ENCODE measurements at places on chromosomes 5 and 9.

GRCh38 chr5:150661086-150661485 lies at the start of gene MYOZ3:
Gene MYOZ3 (plus strand): TSS chr5:150661251. CDS start chr5:150662942, 1,691 bp downstream.
- no peak for DNase-seq

DNA sequence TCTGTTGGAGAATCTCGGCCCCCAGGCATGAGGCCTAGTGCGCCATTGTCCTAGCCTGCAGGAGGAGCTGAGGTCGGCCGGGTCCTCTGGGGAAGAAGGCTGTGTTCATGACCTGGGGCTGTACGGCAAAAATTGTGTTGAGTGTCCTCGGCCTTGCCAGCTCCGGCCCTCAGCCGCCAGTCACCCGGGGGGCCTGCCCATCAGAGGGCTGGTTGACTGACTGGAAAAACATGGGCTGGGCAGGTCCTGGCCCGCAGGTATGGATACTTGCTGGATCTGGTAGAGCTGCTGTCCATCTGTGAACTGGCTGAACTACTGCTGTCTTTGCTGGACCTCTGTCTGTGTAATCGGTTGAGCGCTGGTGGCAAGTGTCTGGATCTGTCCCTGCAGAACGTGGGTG lies 136.7 kb upstream of the GAS1 start:
- DNase-seq, result no peak

DNA sequence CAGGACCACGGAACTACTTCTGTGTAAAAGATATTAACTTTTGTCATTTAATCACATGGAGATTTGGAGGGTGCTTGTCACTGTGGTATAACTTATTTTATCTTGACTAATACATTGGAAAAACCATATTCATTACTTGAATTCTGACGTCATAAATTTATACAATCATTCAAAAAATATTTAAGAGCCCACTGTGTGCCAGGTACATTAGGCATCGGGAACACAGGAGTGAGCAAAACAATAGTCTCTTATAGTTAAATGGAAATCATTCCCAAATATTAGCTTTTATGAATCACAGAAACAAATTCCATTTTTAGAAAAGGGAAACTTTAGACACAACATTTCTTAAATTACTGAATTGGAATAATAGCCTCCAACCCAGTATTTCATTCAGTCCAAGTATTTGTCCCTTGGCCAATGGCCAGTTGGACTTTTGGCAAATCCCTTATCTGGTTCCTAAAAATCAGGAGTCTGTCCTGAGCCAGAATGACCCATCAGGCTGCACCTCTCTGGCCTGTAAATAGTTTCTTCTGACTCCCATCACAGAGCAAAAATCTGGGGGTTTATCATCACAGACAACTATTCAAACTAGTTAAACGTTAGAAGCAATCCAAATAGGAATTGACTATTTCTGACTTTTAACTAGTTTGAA lies 104.3 kb upstream of the FSTL4 start:
- DNase-seq, result no peak

DNA sequence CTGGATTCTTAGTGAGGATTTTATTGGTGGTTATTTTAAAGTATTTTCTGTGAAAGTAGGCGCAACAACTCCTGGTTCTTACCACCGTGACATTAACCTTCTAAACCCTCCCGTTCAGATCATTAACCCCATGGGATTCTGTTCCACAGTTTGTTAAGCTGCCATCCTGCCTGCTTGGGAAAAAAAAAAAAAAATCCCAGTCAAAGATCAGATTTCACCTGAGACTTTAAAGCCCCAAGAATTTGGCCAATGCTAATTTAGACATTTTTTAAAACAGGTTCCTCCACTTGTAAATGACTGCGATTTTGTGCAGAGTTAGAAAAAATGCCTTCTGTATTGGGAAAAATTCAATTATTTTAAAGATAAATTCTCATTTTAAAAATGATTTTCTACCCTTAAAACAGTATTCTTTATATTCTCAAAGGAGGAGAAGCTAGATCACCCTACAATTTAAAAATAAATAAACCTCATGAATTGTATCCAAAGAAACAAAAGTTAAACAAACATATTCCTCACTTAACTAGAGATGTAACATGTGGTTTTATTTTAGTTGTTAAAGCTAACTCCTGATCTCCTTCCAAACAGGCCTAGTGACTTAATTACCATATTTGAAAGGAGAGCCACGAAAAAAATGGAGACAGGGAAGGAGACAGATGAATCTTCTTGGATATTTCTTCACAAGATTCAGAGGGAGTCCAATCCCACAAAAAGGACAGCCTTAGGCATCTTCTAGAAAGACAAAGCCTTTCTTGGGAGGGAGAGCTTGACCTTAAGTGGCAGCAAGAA lies 93.1 kb upstream of the IFNK start:
- DNase-seq, result peak; percentile 32

DNA sequence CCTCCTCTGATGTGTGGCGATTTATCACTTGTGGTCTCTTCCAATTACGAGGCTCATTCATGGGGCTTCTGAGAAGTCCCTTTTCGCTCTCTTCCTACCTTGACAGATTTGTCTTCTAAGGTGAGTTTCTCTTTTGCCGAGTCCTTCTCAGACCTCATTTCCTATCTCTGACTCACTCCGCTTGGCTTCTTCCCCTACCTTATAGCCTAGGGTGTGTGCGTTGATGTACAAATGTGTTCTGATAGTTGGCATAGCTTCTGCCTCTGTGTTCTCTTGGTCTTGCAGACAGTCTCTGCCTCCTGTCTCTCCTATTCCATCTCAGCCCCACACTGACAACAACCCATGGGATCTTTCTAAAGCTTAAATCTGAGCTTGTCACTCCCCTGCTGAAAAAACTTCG lies 56.9 kb upstream of the SHB start:
- no peak for DNase-seq

Data from renal cortical epithelial cell (primary cell).